Dermis microvascular lymphatic vessel endothelial cell (primary cell): ENCODE measurements at places on chromosomes 3 and 15. TPM values are rescaled to one million over a fixed set of nuclear protein-coding genes. Genes with fewer than 3 reads are reported as not detected.

LMAN1L gene
- total RNA-seq: not detected in 2 replicates

PLIN1 gene
- under 0.01 TPM in 1 of 2 replicates, not detected in the other for total RNA-seq

DNA sequence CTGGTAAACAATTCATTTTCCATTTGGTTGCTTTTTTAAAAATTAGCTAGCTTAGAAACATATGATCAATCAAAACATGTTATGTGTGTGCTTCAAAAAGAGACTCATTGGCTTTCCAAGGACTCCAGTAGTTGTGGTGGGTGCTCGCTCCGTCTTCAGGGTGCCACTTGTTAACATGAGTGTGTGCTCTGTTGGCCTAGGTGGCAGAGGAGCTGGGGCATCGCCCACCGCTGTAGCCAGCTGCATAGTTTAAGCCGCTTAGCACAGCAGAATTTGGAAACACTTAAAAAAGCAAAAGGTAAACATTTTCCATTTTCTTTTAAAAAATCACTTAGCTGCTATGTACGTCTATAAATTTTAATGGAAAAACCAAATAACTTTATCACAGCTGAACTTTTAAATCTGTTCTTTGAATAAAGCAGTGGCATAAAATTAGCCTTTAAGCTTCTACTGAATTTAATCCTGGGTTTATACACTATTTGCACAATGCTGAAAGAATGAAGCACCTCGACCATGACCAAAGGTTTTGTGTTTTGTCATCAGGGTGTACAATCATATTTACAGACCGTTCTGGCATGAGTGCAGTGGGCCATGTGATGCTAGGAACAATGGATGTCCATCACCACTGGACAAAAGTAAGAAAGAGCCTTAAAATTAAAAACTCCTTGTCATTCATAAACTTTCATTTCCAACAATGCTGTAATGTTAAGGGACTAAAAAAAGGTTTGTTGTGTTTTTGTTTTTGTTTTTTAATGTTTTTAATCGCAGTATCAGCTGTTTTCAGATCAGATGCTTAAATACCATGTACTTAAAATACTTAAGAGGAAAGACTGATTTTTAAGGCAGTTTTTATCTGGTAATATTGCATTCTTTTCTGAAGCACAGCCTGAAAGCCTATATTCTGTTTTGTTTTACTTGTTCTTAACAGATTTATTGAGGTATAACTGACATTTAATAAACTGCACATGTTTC, 57.9 kb downstream of the TCAIM start:
- DNase-seq: no peak

GRCh38 chr3:23999012-23999641, 54.0 kb downstream of the NR1D2 start:
- DNase-seq: peak; percentile 26

GRCh38 chr15:74837482-74838136, 5.3 kb downstream of the ULK3 start:
- DNase-seq: no peak

DNA sequence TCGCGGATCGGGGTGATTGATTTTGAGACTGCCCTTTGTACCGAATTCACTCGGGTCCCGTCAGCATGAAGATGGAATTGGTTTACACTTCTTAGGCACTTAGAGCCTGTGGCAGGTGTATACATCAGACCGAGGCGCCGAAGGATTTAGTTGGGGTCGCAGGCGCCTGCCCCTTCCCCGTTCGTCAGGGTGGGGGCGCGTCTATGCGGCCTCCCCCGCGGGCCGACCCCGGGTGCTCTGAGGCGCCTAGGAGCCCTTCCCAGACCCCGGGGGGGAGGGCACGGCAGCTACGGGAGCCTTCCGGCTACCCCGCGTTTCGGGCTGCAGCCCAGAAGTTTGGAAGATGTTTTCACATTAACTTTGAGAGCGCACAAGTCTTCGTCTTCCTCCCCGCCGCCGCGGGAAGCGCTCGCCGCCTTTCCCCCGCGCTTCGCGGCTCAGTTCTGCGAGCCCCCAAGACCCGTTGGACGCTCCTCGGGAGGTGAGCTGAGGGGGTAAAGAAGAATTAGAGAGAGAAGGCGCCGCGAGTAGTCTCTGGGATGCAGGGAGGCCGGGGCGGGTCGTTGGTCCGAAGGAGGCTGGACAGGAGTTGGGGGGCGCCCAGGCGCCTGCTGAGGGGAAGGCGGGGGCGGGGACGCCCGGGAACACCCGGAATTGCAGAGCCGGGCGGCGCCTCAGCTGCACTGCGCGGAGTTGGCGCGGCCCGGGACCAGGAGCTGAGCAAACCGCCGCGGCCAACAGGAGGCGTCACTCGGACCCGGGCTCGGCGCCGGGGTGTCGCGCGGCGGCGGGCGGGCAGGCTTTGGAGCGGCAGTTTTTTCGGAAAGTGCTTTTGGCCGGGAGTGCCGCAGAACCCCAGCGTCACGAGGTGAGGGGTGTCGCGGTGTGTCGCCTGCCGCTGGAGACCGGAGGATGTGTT, 780 bp downstream of the TIPARP start:
- DNase-seq: no peak

DNA sequence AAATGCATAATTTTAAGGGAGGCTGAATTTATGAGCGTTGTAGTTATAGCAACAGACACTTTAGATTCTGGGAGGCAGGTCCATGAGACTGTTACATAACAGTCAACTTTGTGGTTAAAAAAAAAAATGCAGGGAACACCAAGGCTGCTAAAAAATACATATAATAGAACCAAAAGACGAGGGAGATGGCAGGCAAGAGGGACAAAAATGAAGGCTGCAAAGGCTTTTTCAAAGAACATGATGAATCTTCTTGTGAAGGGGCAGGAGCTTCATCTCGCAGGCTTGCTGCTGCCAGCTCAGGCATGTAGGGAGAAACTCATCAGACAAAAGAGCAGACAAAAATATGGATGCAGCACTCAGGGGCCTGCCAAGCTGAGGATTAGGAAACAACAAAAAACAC, 243.9 kb downstream of the SHQ1 start:
- DNase-seq: no peak
